ENCODE measurements at places on chromosomes 4 and X.

DNA sequence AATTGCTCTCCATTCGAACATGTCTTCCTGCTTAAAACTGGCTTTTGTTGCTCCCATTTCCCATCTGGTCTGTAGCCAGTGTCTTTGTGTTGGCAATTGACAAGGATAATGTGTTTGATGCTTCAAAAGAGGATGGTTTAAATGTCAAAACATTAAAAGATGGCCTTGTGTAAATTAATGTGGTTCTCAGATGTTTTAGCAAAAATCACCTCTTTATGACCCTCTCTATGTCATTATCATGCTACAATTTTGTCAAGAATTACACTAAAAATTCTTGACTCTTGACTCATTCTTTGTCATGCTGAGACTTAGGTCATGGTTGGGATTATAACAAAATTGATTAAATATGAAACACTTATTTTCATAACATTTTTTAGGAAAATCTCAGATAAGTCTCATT is 47.4 kb downstream of the TMEM131L start:
- no peak for DNase-seq

- no peak for DNase-seq
Observed at GRCh38 chrX:19579485-19579884, 64.2 kb upstream of the MAP3K15 start.

DNA sequence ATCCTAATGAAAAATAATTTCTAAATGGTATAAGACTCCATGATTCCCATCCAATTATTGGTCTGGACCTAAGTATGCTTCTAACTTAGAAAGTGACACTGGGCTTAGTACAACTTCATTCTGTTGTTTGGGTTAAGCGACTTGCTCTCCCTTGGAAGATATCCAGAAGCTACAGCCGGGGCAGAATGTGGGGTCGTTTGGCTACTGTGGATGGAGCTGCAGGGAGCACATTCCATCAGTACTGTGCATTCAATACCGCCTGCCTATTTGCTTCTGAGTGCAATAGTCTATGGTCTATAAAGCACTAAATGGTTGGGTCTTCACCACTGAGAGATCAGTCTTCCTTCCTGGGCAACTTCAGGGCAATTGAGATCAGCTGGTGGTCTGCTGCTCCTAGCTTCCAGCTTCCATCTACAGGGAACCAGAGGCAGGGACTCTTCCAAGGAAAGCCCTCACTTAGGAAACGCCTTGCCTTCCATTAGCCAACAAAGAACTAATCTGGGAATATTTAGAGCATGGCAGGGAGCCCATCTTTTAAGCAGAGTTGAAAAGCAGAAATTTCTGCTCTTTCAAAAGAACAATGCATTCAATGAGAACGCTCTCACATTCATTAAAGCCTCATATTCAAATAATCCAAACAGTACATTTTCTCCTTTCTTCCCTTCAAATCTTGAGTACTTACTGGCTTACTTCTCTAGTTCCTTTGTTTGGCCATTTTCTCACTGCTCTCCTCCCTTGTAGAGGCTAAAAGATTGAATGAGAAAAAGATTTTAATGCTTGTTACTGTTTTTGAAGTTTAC is 1049.9 kb upstream of the TENM3 start:
- DNase-seq: no peak

- DNase-seq: peak; percentile 2
Observed at GRCh38 chr4:104693601-104694201, 199.0 kb upstream of the CXXC4 start.

- DNase-seq: no peak
Observed at GRCh38 chr4:134141728-134142127, 59.9 kb downstream of the PABPC4L start.

- DNase-seq: peak; percentile 19
Observed at GRCh38 chr4:122827258-122827878, 737 bp downstream of the FGF2 start.

- no peak for DNase-seq
Observed at GRCh38 chrX:69149466-69150280, 15.6 kb downstream of the PJA1 start.

DNA sequence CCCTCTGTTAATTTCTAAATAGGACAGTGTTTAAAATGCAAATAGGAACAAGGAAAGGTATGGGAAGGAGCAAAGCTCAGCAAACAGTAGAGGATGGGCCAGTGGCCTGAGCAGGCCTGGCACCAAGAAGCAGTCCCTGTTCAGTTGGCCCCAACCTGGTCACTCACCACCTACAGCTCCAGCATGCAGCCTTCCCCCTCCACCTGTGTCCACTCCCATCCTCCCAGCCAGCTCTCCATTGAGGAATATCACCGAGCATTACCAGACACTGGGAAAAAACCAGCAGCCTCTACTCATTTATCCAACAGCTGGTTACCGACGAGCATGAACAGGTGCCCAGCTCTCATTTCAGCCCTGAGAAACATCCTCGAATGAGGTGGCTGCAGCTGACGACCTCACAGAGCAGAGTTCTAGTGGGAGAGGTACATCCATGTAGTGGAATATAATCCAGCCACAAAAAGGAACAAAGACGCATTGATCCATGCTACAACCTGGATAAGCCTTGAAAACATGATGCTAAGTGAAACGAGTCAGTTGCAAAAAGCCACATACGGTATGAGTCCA is 25.6 kb downstream of the CD99L2 start:
- DNase-seq: peak; percentile 65
